ENCODE measurements at places on chromosomes 7 and 10. TPM values are rescaled to one million over a fixed set of nuclear protein-coding genes. Genes with fewer than 3 reads are reported as not detected.

The PNLIPRP1 gene
- total RNA-seq = not detected

The TAS2R3 gene
- not detected for total RNA-seq

DNA sequence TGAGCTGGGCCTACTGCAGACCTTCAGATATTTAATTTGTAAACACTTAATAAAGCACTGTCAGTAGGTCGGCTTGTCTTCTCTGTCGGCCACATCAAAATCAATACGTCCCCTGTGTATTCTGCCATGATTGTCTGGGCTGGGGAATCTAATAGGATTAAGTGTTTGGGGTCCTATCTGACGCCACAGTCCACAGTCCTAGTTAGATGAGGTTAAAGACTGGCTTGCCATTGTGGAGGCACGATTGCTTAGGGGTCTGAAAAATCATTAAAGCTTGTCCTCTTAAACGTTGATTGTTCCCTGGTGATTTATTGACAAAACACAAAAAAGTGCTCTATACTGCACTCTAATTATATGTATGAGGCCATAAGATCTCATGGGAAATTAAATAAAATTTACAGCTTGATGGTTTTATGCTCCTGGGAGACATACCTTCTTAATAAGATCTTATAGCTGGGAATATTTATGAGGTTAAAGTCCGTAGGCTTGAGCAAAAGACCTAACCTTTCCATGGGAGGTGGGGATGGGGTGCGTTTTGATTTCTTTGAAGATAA lies 650.3 kb upstream of the GALNT17 start:
- no peak for DNase-seq

The PRKG1 gene
- total RNA-seq = 68.3 TPM

The MRLN gene
- total RNA-seq = not detected

The GPER1 gene
- total RNA-seq = 1.4 TPM

The IFIT1B gene
- not detected for total RNA-seq

- no peak for DNase-seq
Measured at GRCh38 chr10:86962136-86962980, 4.0 kb downstream of the SNCG start.

The LRIT1 gene
- total RNA-seq = not detected

- DNase-seq = no peak
Measured at GRCh38 chr10:5576780-5577624, 52.2 kb downstream of the CALML3 start.

The DPYSL4 gene
- 4.9 TPM for total RNA-seq

The GJD4 gene
- not detected for total RNA-seq

The PON1 gene
- not detected for total RNA-seq

DNA sequence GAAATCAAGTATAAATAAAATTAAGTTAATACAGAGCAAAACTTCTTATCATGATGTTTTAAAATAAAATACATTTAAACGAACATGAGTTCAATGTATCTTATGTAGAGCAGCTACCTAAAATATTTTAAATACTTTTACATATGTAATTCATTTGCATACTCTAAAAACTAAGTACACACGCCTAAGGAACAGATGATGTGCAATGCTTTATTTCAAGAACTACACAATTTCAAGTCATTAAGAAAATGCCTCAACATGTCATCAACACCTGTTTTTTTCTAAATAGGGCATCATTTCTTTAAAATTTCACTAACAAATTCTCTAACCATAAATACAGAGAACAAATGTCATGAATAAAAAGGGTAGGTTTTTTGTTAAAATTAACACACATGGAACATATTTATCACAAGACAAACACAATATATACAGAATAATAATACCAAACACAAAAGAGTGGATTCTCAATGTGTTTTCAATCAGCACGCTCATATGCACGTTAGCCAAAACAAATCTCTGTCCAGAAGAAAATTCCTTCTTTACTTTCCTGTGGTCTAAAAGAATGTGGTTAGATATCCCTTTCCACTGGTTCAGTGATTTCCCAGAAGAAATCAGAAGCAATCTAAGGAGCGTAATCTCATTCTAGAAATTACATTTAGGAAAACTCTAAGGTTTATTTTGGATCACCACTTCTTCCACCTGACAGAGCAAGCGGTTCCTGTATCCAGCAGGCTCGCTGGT lies 73.0 kb upstream of the PFKP start:
- DNase-seq = no peak

DNA sequence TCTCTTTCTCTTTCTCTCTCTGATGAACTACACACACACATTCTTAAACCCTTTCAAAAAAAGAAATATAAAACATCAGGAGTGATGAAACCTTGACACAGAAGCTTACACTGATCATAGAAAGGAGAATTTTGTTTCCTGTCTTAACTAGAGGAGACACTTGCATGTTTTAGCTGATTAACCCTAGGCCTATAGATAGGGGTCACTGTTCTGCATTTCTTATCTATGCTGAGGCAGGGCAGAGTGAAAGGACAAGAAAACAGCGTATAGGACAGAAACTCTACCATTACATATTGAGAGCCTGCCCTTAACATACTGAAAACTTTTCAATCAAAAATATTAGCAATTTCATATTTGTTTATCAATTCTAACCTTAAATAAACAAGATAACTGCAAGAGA lies 680.6 kb upstream of the MBL2 start:
- no peak for DNase-seq

GRCh38 chr7:115267503-115267902 lies 345.6 kb downstream of the MDFIC start:
- DNase-seq = no peak

The CLRN3 gene
- not detected for total RNA-seq

GRCh38 chr7:110095372-110096052 lies 995.4 kb upstream of the LRRN3 start:
- no peak for DNase-seq

GRCh38 chr10:11437391-11438142 lies 173.9 kb downstream of the USP6NL start:
- DNase-seq = peak; percentile 3

GRCh38 chr10:43957267-43958070 lies 308.8 kb upstream of the ZNF32 start:
- no peak for DNase-seq

The CALY gene
- total RNA-seq = 53.3 TPM

DNA sequence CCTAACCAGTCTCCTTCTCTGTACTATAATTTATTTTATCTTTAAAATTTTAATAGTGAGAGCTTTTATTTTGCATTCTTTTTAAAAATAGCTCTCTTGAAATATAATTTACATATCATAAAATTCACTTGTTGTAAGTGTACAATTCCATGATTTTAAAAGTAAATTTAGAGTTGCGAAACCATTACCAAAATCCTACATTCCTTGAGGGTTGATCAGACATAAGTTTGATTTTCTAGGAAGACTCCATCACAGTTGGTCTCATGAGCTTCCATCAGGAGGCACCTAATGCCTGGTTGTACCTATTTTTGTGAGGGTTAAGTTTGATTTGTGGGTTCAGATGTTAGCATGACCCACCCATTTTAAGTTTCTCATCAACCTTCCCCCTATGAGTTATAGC lies 108.1 kb downstream of the BMPER start:
- DNase-seq = no peak

DNA sequence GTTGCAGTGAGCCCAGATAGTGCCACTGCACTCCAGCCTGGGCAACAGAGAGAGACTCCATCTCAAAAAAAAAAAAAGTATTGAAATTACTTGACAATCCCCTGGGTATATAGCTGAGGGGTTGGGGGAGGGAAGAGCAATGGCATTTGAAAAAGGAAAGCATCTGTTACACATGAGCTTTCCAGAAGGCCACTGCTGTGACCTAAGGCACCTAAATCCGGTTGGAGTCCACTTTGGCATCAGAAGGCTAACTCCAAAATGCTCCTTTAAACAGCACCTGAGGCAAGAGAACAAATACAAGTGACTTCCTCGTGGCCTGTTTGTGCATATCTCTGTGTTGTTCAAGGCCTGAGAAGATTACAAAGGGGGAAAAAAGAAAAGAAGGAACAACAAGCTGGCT lies 74.8 kb upstream of the PALS2 start:
- no peak for DNase-seq

GRCh38 chr10:113129117-113129516 lies 179.1 kb downstream of the TCF7L2 start:
- no peak for DNase-seq

- DNase-seq = no peak
Measured at GRCh38 chr7:142000244-142000643, 4.6 kb downstream of the MGAM start.

The UTF1 gene
- not detected for total RNA-seq

DNA sequence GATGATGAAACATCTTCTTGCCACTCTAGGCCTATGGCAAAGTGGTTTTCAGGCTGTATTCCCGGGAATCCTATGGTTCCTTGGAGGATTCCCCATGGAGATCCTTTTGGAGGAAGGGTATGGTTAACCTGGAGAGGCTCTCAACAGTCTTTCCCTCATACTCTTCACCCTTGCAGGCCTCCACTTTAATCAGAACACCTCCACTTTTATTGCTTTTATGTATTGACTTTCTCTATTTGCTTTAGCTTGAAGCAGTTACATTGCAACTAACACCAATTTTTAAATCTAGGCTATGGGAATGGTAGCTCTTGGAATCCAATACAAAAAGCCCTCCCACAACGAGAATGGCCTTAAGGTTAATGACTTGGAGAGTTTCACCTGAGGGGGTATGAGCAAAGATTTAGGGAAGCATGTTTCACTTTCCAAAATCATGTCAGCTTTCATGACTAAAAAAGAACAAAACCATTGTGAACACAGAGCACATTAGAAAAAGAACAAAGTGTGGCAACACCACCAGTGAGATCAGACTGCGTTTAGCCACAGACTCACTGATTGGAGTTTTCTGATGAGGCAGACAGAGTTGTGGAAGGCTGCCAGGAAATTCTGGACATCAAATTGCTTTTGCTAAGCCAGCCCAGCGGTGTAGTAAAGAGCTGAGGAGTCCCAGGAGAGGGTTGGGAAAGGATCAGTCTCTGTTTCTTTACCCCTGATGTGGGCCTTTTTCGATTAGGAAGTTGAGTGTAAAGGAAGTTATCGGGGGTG lies 130.4 kb upstream of the BMPER start:
- no peak for DNase-seq

- no peak for DNase-seq
Measured at GRCh38 chr7:2325162-2325561, 10.9 kb upstream of the SNX8 start.

DNA sequence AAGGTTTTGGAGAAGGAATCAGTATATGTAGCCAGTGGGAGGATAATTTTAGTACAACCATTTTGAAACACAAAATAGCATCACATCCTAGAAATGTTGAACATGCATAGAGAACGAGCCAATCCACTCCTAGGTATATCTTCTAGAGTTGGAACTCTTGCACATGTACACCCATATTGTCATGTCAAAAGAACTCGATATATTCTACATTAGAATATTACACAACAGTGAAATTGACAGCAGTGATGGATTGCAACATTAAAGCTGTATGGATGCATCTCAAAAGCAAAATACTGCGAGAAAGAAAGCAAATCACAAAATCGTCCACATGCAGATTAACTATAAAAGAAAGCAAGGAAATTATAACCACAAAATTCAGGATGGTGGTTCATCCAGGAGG lies 159.3 kb upstream of the NEBL start:
- DNase-seq = no peak

The ANK3 gene
- total RNA-seq = 9.6 TPM

DNA sequence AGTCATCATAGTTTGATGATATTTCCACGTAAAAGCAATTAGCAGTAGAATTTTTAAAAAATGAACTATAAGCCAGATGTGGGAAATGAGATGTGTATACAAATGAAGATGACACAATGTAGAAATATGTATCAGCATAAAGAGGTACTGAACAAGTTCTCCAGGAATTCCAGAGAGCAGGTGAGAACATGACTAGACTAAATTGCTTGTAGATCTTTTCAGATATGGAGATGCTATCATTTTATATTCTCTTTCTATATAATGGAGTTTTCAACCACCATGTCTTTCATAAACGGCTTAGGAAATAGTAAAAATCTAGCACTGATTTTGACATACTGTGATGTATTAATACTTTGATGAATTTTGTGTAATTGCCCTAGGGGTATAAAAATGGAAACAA lies 130.9 kb downstream of the SEMA3D start:
- DNase-seq = no peak
